ENCODE measurements at places on chromosomes 11 and 22.

- no peak for DNase-seq
Measured at GRCh38 chr11:14513800-14514199, 6.4 kb downstream of the PSMA1 start.

DNA sequence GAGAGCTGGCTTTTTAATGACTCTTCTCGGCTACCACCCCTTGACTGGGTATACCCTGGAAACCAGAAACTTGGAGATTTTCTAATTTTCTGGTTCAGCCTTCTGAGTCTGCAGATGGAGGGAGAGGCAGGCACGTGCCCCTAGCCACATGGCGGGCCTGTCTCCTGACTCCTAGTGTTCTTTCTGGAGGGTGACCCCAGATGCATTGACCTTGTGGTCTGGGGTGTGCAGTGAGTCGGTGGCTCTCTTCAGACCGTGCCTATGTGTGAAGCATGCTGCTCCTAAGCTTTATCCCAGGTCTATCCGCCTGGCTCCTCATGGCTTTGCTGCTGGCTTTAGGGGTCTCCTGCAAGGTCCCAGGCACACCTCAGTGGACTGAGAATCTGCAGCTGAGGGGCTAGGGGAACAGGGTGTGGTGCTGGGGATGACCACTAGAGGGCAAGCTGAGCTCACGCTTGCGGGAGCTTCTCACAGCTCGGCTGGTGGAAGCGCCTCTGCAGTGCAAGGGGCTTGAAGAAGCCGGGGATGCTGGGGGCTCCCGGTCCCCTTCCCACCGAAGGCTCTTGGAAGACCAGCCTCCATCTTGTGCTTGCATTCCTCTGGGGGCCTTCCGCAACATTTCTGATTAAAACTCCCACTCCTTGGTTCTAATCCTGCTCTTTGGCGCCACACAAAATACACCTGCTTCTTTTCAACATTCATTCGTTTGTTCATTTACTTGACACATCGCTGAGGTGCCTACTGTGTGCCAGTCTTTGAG, 51.8 kb downstream of the OTOG start:
- no peak for DNase-seq

DNA sequence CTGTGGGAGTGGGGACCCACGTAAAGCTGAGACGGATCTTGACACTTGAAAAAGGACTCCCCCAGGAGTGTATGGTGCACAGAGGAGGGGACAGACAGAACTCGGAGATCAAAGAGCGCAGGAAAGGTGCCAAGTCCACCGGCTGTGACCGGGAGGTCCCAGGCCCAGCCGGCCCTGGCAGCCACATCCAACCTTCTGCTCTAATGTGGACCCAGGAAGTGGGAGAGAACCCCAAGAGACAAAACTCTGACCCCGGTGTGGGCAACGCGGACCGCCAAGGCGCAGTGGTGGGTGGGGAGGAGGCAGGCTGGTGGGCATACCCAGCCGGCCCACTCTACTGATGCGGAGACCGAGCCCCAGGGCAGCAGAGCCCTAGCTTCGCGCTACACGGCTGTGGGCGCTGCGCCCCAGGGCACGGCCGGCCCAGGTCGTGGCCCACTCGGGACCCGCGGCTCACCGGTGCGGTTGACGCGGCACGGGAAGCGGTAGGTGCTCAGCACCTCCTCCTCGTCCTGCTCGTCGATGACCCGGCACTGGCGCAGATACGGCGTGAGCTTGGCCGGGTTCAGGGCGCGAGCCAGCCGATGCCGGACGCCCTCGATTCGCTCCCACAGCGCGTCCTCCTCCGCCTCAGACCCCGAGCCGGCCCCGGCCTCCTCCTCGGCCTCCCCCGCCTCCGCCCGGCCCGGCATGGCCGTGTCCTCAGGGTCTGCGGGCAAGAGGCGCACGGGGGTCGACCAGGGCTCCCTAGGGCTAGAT, 527 bp downstream of the CARD10 start:
- no peak for DNase-seq

GRCh38 chr11:22670830-22671229, 4.4 kb downstream of the GAS2 start:
- no peak for DNase-seq

DNA sequence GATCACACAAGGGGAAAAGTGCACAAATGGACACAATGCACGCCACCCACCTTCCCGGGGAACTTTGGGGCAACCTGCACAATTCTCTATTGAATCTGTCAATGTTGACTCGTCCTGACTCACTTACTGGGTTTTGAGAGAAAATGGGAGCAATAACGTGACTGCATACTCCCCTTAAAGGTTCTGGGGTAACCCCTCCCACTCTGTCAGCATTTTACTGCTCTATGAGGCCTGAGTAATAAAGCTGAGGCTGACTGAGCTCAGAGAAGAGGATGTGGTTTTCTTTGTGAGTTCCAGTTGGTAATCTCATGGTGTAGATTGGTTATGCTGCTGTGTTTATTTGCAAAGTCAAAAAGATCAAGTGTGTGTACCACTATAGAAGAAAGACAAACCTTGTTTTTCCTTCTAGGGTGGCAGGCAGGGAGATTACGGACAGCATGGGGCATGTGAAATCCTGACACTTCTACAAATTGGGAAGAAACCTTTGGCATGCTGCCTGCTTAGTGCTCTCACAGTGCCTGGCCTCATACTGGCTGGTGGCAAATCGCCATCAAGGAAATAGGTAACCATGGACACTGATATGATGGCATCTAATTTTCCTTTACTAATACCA, 16.1 kb upstream of the APOA1 start:
- DNase-seq, result no peak

DNA sequence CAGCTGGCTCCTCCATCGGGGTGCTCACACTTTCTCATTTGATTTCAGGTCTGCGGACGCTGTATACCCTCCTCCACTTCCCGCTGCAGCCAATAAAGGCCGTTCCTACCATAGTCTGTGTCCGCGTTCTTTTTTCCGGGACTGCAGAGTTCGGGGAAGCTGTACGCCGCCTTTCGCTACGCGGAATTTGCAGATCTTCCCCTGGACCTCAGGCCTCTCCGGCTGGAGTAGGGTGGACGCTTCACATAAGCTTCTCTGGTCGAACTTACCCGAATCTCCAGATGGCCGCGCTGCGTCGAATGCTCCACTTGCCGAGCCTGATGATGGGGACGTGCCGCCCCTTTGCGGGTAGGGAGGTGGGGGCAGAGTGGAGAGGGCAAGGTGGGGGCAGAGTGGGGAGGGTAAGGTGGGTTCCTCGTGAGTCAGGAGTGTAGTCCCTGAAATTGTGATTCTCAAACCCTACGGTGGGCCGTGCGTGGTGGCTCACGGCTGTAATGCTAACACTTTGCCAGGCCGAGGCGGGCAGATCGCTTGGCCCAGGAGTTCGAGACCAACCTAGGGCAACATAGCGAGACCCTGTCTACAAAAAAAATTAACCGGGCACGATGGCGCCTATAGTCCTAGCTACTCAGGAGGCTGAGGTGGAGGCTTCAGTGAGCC, 617 bp downstream of the CSKMT start:
- no peak for DNase-seq

DNA sequence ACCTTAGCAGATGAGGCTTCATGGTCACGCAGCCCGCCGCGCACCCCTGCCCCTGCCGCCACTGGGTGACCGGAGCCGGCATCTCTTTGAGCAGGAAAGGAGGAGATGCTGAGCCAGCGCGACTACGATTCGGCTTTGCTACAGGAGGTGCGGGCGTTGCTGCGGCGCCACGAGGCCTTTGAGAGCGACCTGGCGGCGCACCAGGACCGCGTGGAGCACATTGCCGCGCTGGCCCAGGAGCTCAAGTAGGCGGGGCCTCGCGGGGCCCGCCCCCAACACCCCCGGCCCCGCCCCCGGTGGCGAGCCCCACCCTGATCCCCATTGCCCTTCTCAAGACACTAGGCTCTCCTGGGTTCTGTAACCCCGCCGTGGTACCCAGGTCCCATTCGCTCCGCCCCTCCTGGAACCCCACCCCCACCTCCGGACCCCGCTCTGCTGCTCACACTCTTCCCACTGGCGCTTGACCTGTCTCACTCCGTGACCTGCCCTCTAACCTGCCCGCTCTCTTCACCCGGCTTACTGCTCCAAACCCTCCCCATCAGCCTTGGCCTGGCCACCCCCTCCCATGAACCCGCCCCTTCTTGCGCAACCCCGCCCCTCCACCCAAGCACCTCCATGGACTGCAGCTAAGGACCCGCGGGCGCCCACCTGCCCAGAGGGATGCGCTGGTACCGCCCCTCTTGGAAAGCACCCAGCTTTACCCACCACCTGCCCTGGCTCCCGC, 9.1 kb downstream of the CTSF start:
- no peak for DNase-seq

All from NCI-H1048 (cell line).